ENCODE measurements at places on chromosomes 7 and 10. TPM values are rescaled to one million over a fixed set of nuclear protein-coding genes. Genes with fewer than 3 reads are reported as not detected.

The FRAT1 gene
- 4.1 TPM for total RNA-seq

The AGBL3 gene
- total RNA-seq: 16.9 TPM

The NME8 gene
- total RNA-seq: not detected

The TRPV5 gene
- total RNA-seq: 2.9 TPM

The TSPAN12 gene
- total RNA-seq: 6.7 TPM

The AQP1 gene
- total RNA-seq: 121 TPM

The TRIM74 gene
- not detected for total RNA-seq

The ACBD7 gene
- 1.9 TPM for total RNA-seq

The TMEM213 gene
- 4.6 TPM for total RNA-seq

The NFE2L3 gene
- 2.4 TPM for total RNA-seq

The CRHR2 gene
- 0.72 TPM for total RNA-seq

The CDHR1 gene
- total RNA-seq: 1.2 TPM

The NUTM2E gene
- total RNA-seq: 1.4 TPM

GRCh38 chr10:20147684-20148083, 331.5 kb downstream of the PLXDC2 start:
- no peak for DNase-seq

DNA sequence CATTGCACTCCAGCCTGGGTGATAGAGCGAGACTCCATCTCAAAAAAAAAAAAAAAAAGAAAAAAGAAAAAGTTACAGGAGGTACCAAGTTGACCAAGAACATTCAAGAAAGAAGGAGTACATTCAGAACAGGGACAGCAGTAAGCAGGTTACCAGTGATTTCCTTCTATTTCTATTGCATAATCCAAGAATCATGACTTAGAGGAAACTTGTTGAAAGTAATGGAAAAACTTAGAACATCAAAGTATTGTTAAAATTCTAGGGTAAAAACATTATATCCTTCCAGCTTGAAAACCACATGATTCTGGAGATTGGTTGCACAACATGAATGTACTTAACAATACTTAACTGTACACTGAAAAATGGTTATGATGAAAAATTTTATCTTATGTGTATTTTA, 25.2 kb downstream of the RAPGEF5 start:
- DNase-seq: no peak

DNA sequence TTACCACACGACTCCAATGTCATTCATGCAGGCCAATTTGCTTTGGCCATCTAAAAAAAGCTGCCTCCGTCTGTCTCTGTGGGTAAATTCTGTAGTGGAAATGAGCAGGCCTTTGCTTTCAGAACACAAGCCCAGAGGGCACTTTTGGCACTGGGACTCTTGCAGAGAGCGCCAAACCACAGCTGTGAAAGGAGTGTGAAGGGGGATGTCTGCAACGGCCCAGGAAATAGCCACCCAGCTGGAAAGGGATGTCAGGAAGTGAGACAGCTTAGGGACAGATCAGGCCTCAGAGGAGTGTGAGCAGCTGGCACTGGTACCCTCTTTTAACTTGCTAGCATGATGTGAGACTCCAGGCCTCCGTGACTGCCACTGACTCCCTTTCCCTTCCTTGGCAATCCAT, 152.4 kb downstream of the DKK1 start:
- DNase-seq: no peak

DNA sequence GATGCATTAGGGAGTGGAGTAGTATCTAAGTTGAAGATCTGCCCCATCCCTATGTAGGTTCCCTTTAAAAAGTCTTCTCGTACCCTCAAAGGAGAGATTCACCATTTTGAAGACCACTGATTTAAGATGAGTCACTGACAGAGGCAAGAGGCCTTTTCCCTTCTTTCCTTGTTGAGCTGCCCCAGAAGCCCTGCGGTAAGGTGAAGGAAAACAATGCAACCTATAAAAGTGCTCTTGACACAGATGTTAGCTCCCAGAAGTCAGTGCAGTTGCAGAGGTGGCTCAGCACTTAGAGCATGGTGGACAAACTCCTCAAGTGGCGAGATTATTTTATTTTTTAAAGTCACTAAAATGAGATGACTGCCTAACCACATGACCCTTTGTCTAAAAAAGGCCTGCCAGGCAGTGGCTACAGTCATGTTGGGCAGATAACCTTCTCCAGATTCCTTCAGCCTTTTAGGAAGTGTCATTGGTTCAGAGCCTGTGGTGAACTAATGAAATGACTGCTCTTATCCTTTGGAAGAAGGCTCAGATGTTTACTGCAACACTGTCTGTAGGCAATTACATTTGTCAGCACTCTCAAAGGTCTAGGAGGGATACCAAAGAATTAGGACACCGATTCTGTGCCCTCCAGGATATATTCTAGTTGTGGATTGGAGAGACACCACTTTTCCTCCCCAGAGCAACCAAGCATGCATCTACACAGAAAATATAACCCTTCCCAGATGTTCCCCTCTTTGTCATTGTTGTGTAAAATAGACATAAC, 88.7 kb downstream of the ARID5B start:
- no peak for DNase-seq

GRCh38 chr7:111090846-111091245, at the start of gene LRRN3:
LRRN3 (plus strand) TSS chr7:111091127; CDS start chr7:111122773, 31,646 bp downstream.
- peak; percentile 92 for DNase-seq

DNA sequence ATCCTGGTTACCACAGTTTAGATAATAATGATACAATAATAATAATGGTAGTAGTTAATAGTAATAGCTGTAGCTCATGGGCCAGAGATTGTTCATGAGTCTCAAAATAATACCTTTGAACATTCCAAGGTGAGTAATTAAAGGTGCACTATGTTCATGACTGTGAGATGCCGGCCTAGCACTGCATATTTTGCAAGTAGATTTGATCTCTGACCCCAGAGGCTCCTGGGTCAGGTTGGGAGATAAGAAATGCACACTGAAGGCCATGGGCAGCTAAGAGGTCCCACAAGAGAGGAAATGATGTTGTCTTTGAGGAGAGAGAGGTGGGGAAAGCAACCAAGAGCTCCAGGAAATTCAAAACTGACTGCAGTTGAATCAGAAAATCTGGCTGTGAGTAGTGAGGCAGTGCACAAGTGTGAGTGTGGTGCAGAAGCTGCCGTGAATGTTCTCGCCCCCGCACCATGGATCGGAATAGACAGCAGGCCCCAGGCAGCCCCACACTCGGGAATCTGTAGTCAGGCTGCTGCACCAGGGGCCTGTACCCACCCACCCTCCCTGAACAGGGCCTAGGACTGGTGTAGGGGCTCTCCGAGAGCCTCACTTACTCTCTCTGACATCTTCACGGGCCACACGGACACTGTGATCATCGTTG, 11.9 kb downstream of the CPXM2 start:
- no peak for DNase-seq

- DNase-seq: no peak
These were observed 205.4 kb downstream of the ZEB1 start for GRCh38 chr10:31524460-31524859.

DNA sequence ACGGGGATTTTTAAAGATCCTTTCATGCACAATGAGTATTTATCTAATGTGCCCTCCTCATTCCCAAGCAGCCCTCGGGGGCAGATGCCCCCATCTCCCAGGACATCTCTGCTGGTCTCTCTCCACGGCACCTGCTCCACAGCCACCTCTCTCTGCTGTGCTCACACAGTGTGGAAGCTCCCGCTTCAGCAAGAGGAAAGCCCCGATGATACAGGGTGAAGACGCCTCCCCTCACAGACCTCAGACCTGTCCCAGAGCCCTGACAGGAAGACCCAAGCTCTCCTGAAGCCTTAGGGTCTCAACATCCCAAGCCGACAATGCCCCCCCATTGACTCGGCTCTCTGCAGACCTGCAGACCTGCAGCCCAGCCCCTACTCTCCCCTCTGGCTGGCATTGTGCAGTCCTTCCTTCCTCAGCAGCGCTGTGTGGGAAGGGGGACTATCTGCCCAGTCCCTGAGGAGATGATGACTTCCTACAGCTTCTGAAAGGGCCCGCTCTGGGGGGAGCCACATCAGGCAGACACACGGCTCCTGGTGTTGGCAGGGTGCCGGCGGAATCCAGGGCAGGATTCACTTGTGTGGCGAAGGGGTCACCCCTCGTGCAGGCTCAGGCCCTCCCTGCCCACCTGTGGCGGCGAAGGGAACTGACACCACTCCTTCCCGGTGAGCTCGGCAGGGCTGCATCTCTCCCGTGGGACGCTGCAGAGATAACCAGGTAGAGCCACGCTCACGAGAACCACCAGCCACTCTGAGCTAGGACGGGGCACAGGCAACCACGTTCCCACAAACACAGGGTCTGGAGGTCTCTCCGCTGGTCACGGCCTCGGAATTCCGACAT, 61.8 kb downstream of the PTPRN2 start:
- no peak for DNase-seq

DNA sequence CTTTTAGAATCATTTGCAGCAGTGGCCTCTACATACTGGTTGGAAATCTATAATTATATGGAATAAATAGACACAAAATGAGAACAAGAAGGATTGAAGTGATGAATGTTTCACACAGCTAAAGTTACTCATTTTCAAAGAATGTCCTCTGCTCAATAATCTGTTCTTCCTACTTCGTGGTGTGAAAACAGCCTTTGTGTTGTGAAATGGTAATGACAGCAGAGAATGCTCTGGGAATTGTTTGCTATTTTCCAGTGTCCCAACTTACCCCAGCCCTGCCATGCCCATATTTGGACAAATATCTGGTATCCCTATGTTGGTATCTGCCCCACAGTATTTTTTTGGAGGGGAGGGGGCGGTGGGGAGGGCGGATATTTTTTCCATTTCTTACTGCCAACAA, 130.4 kb downstream of the GLI3 start:
- no peak for DNase-seq

DNA sequence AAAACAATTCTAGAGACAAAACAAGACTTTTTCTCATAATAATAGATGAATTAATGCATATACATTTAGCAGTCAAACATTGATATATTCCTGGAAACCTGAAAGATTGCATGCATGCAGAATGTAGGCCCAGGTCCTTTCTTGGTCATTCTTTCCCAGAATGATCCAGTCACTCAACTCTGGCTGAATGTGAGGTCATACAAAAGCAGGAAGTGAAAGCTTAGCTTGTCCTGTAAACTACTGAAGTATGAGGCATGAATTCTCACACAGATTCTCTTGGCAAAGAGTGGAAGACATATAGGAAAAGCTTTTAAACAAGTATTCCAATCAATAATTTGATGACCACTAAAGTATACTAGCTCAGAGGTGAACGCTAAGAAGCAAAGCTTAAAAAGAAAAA, 253.9 kb downstream of the PPP1R3A start:
- no peak for DNase-seq

- no peak for DNase-seq
These were observed 6.9 kb upstream of the TNS3 start for GRCh38 chr7:47588704-47589225.

DNA sequence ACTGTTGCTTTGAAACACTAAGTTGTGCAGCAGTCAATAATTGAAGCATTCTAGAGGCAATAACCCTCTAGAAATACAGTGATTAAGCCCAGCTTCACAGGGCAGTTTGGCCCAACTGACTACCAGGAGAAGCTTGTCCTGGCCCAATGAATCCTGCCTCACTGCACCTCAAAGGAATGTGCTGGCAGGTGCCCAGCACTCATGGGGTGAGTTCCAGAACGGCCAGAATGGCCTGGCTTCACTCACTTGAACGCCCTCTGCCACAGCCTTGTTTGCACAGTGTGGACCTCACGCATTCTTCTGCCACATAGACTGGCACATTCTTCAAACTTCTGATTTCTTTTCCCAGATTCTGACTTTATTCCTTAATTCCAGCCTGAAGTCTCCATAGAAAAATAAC, 6.6 kb upstream of the ITIH2 start:
- DNase-seq: no peak

DNA sequence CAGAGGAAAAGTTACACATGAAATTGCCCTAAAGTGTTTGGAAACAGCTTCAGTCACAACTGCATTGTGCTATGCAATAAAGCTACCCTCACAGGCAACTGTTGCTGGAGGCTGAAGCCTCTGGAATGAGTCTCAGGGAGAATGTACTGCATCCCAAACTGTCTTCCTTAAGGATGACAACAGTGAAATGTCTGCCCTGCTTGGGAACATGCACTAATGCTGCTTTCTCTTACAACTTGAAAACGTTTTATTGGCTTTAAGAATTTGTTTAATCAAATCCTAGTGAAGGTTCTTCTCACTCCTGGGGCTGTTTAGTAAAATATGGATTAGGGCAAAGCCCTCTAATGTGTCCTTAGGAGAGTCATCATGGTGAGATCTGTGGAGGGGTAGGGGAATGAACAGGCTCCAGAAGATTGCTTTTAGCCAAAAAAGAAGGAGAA, 215.4 kb downstream of the TWIST1 start:
- no peak for DNase-seq

DNA sequence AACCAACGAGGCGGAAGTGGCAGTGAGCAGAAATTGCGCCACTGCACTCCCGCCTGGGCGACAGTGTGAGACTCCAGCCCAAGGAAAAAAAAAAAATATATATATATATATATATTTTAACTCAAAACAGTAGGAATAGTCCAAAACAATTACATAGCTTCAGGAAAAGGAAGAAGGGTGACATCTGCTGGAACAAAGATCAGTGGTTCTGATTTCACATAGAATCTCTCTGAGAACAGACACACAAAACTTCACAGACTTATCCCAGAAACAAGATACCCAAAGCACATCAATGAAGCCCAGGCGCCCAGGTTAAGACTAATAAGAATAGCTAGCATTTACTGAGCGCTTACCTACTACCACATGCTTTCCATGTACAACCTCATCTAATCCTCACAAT, 45.0 kb downstream of the DNMBP start:
- no peak for DNase-seq

GRCh38 chr10:83373671-83374070, 765.6 kb upstream of the GHITM start:
- DNase-seq: no peak

DNA sequence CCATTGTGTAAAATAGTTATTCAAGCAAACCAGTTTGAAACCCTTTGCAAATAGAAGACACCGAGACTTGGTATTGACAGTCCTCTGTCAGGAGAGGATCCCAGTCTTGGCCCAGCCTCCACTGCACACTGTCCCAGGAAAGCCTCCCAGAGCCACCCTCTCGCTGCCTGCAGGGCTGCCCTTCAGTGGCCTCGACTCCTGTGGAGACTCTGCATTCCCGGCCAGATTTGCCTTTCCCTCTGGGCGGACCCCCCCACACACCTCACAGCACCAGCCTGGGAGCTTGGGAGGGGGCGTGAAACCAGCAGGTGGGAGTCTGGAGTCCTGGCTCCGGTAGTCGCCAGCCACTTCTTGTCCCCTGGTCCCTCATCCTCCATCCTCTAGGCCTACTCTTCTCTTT, 48.7 kb downstream of the GRK5 start:
- no peak for DNase-seq

GRCh38 chr10:11272915-11273389, 255.3 kb downstream of the CELF2 start:
- DNase-seq: no peak

- no peak for DNase-seq
These were observed 67.5 kb downstream of the DNAJB9 start for GRCh38 chr7:108637049-108637621.

- DNase-seq: no peak
These were observed 16.9 kb downstream of the PTEN start for GRCh38 chr10:87880336-87880735.

- DNase-seq: no peak
These were observed 233.4 kb downstream of the ZMYND11 start for GRCh38 chr10:368579-369220.

Data from umbilical cord (tissue), 2 donors.